ENCODE measurements at places on chromosomes 4 and X.

GRCh38 chr4:5276475-5277075 is 225.3 kb downstream of the STK32B start:
- no peak for DNase-seq

- DNase-seq, result no peak
These were observed 31.6 kb downstream of the TIGD2 start for GRCh38 chr4:89142691-89143669.

GRCh38 chr4:102439236-102439614 is 61.9 kb upstream of the NFKB1 start:
- no peak for DNase-seq

- no peak for DNase-seq
These were observed 183.2 kb downstream of the DHRSX start for GRCh38 chrX:2317527-2318055.

GRCh38 chrX:40511258-40511657 is 69.5 kb upstream of the ATP6AP2 start:
- DNase-seq, result no peak

- no peak for DNase-seq
These were observed 8.0 kb upstream of the FGFRL1 start for GRCh38 chr4:1003271-1004070.

DNA sequence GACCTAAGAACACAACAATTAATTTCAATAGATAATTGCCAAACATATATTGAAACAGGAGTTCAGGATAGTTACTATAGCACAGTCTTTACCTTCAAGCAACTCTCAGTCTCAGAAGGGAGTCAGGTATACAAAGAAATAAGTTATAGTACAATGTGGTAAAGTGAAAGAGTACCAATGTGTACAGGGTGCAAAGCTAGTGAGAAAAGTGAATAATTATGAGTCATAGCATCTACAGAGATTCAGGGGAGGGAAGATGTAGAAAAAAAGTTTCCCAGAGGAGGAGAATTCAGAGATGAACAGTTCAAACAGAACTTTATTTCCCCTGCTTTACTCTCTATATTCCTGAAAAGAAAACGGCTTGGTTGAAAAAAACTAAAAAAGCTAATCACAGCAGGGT is 22.7 kb upstream of the DKK2 start:
- DNase-seq, result no peak

- no peak for DNase-seq
These were observed 40.0 kb upstream of the RPS6KA3 start for GRCh38 chrX:20306668-20307067.

DNA sequence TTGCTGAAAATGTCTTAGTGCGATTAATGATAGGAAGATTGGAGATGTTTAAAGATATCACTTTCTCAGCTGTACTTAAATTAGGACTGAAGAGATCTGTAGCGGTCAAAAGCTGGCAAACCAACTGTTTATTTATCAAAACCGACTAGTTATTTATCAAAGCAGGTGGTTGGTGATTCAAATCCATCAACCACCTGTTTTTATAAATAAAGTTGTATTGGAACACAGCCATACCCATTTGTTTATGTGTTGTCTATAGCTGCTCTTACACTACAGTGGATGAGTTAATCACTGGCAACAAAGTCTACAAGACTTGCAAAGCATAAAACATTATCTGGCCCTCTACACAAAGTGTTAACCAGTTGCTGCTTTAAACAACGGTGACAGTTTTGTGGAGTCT is 76.8 kb downstream of the IL15 start:
- no peak for DNase-seq

DNA sequence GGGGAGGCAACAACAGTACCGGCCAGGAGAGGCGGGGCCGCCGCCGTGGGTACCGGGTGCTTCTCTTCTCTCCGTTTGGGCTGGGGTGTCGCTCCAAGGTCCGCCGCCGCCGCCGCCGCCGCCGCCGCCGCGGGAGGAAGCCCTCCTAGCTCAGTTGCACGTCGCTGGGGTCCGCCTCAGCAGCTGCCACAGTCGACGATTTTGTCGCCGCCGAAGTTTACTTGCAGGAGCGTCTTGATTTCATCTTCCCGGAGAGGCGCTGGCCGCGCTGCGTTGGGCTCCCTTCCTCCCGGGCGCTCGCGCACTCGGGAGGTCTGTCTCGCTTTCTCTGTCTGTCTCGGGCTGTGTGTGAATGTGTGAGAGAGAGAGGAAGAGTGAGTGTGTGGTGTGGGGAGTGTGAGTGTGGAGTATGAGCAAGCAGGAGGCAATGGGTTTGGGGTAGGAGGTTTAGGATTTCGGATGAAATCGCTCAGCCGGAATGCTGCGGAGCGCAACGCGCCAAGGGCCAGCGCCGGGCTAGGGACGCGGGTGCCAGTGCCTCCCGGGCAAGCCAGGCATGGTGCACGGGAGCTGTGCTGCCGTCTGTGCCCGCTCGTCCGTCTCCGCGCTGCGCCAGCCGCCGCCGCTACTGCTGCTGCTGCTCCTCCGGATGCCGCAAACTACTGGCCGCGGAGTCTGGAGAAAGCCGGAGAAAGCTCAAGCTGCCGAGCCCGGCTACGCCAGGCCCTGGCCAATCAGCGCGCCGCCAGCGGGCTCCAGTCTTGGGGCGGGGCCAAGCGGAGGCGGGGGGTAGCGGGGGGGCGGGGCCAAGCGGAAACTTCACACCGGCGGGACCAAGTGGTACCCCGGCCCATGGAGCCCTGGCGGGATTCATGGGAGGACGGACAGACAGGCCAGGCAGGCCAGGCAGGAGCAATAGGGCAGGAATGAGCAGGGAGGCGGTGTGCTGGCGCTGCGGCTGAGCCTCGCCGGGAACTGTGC is at the start of gene PCDH19:
PCDH19 (minus strand) TSS at position 664 of the 981 bp plus-strand sequence. CDS start 1,676 bp downstream, outside the sequence.
- DNase-seq, result no peak

DNA sequence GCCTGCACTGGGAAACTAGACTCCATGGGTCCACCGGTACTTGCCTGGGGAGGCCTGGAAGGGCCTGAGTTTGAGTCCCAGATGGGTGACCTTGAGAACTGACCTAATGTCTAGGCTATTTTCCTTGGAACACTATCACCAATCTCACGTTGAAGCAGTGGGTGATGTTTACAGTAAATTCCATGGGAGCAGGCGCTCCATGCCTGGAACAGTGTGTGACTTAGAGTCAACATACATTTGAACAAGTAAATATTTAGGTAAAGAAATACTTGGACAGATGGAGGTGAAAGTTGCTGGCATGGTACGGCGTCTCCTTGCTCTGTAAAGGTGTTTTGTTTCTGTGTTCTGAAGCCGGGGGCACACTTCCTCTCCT is 47.5 kb downstream of the TBC1D14 start:
- no peak for DNase-seq

GRCh38 chrX:123489011-123489410 is 243.8 kb downstream of the THOC2 start:
- DNase-seq, result no peak

DNA sequence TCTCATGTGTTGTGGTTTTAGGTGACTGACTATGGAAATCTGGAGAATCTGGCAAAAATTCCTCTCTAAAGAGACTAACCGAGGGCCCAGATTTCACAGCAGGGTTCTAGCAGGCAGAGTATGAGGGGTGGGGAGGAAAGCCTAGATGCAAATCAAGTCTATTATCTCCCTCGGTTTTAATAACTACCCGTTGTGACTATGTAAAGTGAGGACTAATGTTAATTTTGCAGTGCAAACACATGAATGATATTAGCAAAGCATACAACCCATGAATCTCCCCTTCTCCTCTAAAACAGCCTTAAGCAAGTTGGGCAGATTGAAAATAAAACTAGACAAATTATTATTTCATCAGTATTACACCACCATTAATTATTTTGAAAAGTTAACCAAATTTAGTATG is 131.4 kb downstream of the SLITRK2 start:
- DNase-seq, result no peak

DNA sequence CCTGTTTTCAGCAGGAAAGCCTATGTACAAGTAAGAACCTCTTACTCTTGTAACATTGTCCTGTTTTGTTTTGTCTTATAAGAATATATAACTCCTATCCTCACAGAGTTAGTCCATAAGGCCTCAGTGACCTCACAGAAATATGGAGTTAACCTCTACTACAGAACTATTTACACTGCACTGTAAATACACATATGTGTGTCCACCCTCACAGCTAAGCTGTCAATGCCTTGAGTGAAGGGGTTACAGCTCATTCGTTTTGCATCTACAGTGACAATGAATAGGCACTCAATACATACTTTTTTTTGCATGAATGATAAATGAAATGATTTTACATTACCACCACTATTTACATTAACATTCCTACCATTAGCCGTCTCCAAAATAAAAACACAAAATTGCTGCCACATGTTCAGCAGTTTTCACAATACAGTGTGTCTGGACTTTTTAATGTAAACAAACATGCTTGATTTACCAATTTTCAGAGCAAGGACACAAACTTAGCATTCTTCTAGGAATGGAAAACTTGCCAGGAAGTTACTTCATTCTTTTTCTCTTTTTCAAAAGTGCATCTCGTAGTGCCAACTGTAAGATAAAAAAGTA is 9.5 kb upstream of the NAAA start:
- DNase-seq, result no peak

DNA sequence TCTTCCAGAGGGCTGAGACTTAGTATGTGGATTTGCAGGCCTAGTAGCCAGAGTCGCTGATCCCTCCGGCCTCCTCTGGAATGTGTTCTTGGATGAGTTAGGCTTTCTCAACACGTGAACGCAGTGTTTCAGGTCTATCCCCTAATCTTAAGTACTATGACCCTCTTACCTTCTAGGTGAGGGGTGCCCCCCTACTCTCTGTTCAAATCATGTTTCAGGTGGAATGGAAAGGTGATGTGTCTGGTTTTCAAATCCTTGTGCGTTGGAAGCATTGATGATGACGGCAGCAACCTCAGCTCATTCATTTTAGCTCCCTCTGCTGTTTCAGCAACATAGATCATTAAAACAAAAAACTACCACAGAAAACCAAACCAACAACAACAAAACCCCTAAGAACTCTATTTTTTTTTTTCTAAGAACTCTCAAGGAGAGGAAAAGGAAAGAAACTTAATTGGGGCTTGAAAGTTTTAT is 56.4 kb downstream of the RWDD4 start:
- no peak for DNase-seq

GRCh38 chr4:90943311-90943710 is 816.1 kb downstream of the CCSER1 start:
- no peak for DNase-seq

DNA sequence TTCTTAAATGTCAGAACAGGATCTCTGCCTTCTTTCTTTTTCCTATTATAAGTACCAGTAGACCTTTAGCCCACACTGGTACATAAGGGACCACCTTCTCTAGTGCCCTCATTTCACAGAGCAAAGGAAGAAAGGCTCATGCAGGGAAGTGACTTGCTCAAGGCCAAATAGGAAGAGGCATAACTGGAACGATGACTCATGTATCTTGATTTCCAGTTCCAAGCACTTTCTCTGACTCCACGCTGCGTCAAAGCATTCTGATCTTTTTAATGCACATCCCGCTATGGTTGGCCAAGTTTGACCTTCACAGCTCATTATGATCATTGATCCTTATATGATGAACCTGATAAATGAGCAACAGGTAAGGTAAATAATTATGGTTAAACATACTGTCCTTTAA is 542.0 kb downstream of the GBA3 start:
- DNase-seq, result no peak

- DNase-seq, result no peak
These were observed 104.6 kb upstream of the MXRA5 start for GRCh38 chrX:3450881-3451570.

DNA sequence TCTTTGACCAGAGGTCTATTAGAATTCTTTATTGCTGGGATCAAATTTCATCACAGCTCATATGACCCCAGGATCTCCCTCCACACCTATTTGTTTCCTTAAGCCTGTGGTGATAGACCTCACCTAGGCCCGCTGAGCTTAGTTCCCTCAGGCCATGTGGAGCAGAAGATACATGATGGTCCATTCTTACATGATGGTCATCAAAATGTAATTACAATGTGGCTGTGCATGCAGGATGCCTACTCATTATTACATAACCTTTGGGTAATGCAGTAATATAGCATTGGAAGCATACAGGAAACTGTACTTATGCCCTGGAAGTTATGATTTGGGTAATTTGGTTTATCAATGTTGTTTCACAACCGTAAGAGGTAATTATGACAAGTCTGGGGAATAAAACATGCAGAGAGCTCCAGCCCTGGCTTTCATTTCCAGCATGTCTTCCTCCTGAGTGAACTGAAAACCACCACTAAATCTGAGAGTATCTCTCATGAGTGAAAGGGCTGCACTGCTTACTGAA is 67.0 kb upstream of the AGA start:
- no peak for DNase-seq

DNA sequence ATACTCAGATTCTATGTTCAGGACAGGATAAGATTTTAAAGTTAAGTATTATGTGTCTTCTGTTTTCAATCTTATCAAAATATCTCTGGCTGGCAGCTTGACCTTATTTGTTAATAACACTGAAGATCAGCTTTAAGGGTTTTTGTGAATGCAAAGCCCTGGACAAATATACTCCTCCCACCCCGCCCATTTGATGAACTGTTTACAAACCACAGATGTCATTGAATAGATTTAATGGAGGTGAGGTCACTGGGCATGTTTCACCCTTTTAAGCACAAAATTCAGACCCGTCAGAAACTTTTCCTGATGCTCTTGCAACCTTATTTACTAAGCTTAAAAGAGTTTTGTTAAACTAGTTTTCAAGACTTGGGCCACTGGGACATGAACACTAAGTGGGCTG is 10.1 kb upstream of the CXCL8 start:
- DNase-seq, result no peak

GRCh38 chrX:9327086-9327746 is 137.6 kb upstream of the TBL1X start:
- DNase-seq, result no peak

DNA sequence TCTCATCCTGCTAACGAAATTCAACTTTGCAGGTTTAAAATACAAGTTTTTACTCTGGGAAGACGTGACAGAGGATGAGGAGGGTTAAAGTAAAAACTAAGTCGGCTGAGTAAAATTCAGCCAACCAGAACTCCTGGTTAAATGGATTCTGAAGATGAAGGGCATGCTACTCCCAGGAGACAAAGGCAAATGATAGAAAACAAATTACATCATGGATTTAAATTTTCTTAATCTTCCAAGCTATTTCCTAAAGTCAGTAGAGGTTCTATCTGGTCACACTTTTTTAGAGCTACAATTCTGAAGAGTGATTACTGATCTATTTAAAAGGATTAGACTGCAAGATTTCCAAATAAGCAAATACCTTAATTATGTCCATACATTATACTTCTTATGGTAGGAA is 47.9 kb downstream of the ZNF827 start:
- DNase-seq, result no peak

DNA sequence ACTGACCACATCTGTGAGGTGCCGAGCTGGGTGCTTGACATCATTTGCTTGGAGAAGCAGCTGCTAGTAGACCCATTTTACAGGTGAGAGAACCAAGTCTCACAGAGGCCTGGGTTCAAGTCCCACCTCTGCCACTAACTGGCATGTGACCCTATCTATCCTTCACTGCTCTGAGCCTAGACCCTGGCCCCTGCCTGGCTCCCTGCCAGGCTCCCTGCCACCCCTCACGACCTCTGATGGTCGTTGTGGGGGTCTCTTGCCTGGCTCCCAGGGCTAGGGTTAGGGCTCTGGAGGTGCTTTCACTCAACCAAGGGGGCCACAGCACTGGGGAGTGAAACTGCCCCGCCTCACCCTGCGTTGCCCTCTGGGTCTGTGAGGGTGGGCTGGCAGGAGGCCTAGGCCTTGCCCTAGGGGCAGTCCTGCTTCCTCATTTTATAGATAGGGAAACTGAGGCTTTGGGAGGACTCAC is 7.2 kb upstream of the ADD1 start:
- DNase-seq, result no peak

- no peak for DNase-seq
These were observed 902.5 kb downstream of the FAM133A start for GRCh38 chrX:94576367-94577004.

GRCh38 chr4:52317981-52318380 is 266.9 kb downstream of the SPATA18 start:
- no peak for DNase-seq

GRCh38 chrX:154731881-154732280 is 19.0 kb downstream of the GAB3 start:
- DNase-seq, result no peak

Data from 8988T (cell line).